T1000 (cell line): ENCODE measurements at places on chromosomes 16 and 17.

- DNase-seq = no peak
These were observed 187.4 kb upstream of the WSB1 start for GRCh38 chr17:27106347-27106981.

DNA sequence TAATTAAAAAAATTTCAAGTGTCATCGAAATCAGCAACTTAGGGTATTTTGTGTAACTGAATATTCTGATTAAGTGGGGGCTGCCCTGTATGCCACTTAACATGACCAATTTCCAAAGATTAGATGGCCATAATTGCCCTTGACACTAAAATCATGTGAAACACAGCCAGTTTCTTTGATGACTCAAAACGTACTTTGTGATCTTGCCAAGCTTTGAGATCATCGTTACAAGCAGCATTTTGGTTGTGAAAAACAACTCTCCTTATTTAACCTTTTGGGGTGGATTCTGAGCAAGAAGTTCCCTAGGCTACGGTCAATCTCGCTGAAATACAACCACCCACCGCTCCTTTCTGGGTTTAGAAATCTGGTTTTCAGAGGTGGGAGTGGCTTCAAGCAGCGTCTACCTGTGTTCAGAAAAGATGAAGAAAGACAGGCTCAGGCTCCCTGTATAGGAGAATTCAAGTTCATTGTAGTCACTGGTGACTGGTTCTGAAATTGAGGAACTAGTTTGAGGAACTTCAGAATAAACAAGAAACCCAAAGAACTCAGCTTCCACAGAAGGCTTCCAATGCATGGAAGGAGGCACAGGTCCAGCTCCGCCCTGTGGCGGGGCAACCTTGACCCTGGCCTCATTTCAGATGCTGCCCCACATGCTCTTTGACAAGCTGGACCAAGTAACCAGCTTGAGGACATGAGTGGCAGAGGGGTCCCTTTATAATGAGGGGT lies 9.4 kb downstream of the MAP3K14 start:
- peak; percentile 14 for DNase-seq

GRCh38 chr17:81941484-81942166 lies 4.5 kb upstream of the PYCR1 start:
- DNase-seq = no peak

DNA sequence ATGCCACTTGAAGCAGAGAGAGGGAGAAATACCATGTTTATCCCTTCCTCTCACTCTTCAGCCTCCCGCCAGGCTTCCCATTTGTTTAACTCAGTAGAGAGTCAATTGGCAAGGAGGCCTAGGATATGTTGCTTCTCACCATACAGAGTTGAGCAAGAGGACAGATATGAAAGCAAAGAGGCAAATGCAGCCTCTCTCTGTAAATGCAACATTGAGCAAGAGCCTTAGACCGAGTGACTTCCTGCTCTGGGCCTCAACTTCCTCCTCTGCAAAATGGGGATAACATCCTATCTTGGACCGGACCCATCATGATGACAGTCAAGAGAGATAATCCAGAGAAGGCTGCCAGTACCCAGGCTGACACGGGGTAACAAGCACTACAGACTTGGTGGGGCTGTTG lies 36.8 kb downstream of the SOCS1 start:
- DNase-seq = no peak

GRCh38 chr17:6512552-6512951 lies 43.8 kb downstream of the PITPNM3 start:
- no peak for DNase-seq

GRCh38 chr17:10127819-10128425 lies 70.5 kb downstream of the GAS7 start:
- no peak for DNase-seq

- DNase-seq = peak; percentile 46
These were observed at the start of gene ZNF629 for GRCh38 chr16:30786936-30787612. TSS of gene ZNF629 (minus strand) at chr16:30787205. CDS start at chr16:30784482, 2,723 bp downstream.

GRCh38 chr17:70314506-70314905 lies 145.2 kb downstream of the KCNJ2 start:
- no peak for DNase-seq

DNA sequence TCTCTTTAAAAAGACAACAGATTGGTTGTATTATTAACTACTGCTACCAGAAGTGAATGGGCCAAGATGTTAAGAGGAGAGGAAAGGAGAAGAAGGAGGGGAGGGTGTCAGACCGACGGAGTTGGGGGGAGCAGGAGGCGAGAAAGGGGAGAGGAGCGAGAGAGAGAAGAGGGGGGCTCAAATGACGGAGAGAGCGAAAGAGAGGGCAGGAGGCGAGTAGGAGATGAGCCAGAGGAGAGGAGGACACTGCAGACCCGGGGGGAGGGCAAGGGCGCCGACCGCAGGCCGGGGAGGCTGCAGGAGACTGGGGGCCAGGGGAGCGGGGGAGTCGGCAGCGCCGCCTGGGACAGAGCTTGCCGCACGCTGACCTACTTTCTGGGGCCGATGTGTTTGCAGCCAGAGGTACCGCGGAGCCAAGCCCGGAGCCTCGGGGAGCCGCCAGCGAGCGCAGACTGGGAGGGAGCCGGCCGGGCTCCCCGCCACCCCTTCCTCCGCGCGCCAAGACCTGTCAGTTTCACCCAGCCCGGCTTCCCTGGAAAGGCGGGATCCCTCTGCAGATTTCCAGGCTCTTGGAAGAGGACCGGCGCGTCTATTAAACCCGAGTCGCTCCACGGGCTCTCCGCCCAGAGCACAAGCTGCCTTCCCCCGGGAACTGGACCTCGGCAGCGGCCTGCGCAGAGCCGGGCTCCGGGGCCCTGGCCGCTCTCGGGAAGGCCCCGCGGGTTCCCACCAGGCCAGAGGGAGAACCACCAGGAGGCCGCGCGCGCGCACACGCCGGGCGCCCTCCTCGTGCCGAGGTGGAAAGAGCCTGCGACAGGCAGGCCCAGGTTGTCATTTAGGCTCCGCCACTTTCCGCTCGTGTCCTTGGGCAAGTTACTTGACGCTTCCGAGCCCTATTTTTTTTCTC lies 74.6 kb downstream of the CMC2 start:
- DNase-seq = peak; percentile 8

- no peak for DNase-seq
These were observed 10.7 kb downstream of the ZNF205 start for GRCh38 chr16:3122926-3123570.

GRCh38 chr17:7580604-7581575 lies 1.5 kb downstream of the CD68 start:
- no peak for DNase-seq

GRCh38 chr17:58166682-58167081 lies at the start of gene OR4D2:
TSS of gene OR4D2 (plus strand) at chr17:58166982. CDS start at chr17:58169656, 2,674 bp downstream.
- DNase-seq = no peak

- DNase-seq = peak; percentile 39
These were observed at the start of gene GRIN2A for GRCh38 chr16:10182222-10183053. TSS of gene GRIN2A (minus strand) at chr16:10182428. CDS start at chr16:10180411, 2,017 bp downstream.

- no peak for DNase-seq
These were observed 190.3 kb downstream of the KIF2B start for GRCh38 chr17:54013072-54013471.

DNA sequence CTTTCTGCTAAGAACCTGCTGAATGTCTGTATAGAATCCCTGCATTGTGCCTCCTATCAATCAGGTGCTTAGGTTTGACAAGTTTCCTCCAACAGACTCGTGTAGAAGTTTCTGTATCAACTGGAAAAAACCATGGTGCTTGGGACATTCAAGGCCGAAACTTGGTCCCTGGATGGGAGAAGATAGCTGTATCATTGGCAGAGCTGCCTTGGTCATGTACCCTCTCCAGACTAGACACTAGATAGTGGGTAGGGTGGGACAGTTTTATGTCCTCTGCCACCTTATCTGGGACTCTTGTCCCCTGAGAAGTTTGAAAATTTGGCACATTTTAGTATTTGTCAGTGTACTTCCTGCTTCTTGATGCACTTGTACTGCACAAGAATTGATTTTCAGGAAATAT lies 520.8 kb downstream of the WWOX start:
- no peak for DNase-seq

DNA sequence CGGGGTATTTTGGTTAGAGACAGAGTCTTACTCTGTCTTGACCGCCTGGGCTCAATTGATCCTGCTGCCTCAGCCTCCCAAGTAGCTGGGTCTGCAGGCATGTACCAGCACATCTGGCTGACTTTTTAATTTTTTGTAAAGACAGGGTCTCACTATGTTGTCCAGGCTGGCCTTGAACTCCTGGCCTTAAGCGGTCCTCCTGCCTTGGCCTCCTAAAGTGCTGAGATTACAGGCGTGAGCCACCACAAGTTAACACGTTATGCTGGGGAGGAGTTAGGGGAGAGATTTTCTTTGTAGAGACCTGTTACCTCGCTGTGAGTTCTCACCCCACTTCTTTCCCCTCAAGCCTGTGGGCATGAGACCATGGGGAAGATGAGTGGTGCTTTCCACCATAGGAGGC lies 1.8 kb upstream of the CES4A start:
- DNase-seq = no peak

DNA sequence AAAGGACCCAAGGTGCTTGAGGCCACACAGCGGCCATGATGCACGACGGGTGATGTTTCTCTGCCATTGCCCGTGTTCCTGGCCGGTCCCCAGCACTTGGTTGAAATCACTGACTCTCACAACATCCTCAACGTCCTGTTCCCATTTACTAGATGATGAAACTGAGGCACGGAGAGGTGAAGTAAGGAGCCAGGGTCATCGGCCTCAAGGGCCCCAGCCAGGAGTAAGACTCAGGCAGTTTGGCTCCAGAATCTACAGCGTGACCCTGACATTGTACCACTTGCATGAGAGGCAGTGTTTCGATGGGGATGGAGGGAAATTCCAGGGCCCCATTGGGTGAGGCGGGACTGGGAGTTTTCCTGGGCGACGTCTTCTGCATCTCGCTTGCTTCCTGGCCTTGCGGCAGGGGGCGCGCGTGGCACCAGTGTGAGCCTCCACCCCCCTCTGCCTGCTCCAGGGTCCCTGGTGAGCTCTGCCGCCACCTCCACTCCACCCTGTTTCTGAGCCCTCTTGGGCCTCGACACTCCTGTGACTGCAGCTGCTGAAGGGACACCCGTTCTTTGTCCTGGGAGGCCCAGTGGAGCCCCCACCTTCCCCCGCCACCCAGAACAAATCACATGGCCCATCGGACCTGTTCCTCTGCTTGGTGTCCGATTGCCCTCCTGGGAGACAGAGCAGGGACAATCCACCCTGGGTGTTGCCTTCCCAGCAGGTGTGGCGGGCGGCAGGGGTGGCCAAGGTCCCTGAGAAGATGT lies 133.0 kb upstream of the GSE1 start:
- no peak for DNase-seq

DNA sequence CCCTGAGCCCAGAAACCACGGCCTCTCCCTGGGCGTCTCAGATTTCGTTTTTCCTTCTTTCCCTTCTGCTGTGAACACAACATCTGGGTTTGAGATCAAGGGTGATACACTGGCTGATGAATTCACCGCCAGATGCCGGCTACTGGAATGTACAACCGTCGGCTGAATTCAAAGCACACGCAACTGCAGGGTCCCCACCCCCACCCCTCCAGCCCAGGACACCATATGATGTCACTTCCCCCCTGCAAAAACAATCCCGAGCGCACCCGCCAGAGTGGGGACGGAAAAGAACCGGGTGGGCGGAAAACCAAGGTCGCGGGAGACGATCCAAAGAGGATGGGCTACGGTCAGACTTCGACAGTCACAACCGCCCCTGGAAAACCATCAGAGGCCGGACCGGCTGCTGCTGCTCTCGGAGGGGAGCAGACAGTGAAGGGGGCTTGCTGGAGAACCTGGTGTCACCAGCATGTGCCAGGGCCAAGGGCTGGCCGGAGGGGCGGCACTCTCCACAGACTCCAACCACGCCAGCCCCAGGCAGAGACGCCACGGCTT lies 23.3 kb downstream of the CEP295NL start:
- no peak for DNase-seq

- no peak for DNase-seq
These were observed 8.9 kb upstream of the PMP22 start for GRCh38 chr17:15274017-15274416.

- DNase-seq = no peak
These were observed 157.7 kb upstream of the RPL38 start for GRCh38 chr17:74045608-74046280.

- no peak for DNase-seq
These were observed 30.9 kb upstream of the SLC25A19 start for GRCh38 chr17:75319904-75320691.

DNA sequence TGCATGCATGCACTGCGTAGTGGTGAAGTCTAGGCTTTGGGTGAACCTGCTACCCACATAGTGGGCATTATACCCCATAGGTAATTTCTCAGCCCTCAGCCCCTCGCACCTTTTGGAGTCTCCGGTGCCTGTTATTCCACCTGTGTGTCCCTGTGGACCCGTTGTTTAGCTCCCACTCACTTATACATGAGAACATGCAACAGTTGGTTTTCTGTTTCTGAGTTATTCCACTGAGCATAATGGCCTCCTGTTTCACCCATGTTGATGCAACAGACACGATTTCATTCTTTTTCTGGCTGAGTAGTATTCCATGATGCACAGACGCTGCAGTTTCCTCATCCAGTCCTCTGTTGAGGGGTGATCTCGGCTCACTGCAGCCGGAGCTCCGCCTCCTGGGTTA lies 141.5 kb upstream of the CHMP6 start:
- no peak for DNase-seq

- DNase-seq = peak; percentile 81
These were observed 19.4 kb downstream of the RHOT1 start for GRCh38 chr17:32161506-32162365.

GRCh38 chr16:4923853-4924252 lies 13.1 kb downstream of the PPL start:
- DNase-seq = no peak

- no peak for DNase-seq
These were observed 24.8 kb downstream of the CYB5D2 start for GRCh38 chr17:4167786-4168185.

DNA sequence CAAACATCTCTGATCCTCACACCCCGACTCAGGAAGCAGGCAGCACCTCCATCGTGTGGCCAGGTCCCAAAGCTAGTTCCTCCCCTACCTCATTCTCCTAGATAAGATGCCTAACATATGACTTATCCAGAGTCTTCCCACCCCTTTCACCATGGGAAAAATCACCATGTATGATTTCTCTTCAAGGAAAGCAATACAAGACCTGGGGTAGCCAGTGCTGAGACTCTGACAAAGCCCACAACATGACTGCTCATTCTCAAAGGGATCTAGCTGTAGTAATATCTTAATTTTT lies 45.1 kb downstream of the CMTM4 start:
- DNase-seq = no peak

GRCh38 chr17:79793924-79794304 lies 3.0 kb downstream of the CBX8 start:
- no peak for DNase-seq

GRCh38 chr17:77096570-77097214 lies 44.1 kb upstream of the SEC14L1 start:
- DNase-seq = no peak

DNA sequence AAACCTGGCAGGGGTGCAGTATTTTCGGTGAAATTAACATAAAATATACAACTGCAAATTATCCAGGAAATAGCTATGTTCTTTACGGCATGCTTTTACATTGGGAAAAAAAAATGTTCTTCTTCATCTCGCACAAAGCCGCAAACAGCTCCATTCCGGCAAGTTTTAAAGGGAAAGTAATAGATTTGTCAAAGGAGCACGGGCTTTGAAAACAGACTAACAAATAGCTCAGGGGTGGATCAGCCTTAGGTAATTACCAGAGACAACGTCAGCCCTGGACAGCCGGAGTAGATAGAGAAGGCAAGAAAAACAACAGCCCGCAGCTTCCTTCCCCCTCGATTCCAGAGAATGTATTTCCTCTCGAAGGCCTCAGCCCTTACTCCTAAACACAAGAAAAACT lies 222.5 kb downstream of the C16orf78 start:
- no peak for DNase-seq
